ENCODE measurements at places on chromosomes 4 and X.

GRCh38 chr4:72208421-72209075 is 176.7 kb downstream of the NPFFR2 start:
- no peak for DNase-seq

- DNase-seq = no peak
Measured at GRCh38 chr4:55904576-55904975, 44.2 kb upstream of the CEP135 start.

- DNase-seq = no peak
Measured at GRCh38 chr4:105126311-105127169, 20.1 kb upstream of the TET2 start.

DNA sequence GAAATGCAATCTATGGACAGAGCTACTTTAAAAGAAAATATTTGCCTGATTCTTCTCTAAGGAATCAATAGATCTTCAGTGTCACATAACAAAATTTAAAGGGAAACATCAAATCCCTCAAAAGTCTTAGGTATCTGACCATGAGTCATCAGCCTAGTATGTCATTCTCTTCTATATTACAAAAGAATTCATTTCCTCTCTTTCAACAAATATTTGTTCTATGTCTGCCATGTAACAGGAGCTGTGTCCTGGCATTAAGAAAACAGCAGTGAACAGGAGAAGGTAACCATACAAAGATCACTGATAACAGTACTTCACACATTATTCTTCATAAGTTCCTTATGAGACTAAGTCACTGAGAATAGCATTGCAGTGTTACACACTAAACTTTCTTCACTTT is 243.6 kb upstream of the DKK2 start:
- no peak for DNase-seq

GRCh38 chrX:14243823-14244222 is 214.1 kb upstream of the GEMIN8 start:
- no peak for DNase-seq

DNA sequence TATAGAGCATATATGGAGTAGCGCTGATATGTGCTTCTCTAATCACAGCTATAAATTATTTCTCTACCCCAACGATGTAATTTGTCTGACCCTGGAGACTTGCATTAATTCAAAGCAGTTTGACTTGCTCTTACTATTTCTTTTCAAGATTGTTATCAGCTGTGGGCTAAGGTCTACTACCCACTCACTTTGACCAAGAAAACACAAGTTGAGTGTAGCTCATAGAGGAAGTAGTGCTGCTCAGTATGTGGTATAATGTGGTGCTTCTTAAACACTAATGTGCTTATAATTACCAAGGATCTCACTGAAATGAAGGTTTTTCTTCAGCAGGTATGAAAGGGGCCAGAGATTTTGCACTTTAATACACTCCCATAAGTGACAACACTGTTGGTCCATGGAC is 70.1 kb downstream of the INPP4B start:
- no peak for DNase-seq

GRCh38 chr4:140076307-140076706 is 77.7 kb downstream of the MAML3 start:
- no peak for DNase-seq

DNA sequence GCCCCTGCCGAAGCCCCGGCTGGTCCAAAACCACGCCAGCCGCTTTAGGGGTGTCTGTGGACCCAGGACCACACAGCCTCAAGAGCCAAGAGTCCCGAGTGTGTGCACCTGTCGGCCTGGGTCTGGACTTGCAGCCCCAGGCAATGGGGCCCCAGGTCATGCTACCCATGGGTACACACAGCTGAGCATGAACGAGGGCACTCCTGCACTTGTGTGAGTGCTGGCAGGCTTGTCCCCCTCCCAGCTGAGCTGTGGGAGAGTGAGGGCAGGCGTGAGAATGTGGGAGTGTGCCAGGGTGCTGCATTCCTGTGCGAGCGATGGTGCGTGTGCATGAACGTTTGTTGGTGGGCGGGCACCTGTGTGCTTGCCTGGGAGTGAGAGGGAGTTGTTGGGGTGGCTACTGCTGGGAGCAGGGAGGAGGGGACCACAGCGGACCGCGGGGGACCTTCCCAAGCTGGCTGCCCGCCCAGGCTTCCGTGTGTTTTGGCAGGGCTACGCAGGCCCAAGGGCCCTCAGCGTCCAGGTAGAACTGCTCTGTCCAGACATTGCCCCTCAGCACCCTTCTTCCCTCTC is 30.8 kb downstream of the BLOC1S4 start:
- no peak for DNase-seq

GRCh38 chrX:110877326-110877725 is 81.7 kb upstream of the CHRDL1 start:
- DNase-seq = no peak

DNA sequence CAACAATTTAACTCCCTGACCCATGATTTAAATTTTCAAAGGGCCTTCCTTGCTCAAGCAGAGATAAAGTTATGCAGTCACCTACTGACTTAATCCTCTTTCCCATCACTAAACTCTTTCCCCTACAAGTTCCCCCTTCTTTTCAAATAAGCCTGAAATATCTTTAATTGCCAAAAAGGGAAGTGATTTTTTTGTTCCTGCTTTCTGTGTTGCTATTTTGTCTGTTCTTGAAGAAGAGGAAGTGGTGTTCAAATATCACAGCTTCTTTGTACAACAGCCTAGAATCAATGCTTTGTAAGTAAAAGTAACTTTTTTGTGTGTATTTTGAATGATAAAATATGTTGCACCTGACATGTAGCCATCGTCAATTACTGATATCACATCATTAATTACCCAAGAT is 595.9 kb downstream of the CENPC start:
- no peak for DNase-seq

GRCh38 chr4:121428721-121429120 is 47.9 kb upstream of the QRFPR start:
- no peak for DNase-seq

DNA sequence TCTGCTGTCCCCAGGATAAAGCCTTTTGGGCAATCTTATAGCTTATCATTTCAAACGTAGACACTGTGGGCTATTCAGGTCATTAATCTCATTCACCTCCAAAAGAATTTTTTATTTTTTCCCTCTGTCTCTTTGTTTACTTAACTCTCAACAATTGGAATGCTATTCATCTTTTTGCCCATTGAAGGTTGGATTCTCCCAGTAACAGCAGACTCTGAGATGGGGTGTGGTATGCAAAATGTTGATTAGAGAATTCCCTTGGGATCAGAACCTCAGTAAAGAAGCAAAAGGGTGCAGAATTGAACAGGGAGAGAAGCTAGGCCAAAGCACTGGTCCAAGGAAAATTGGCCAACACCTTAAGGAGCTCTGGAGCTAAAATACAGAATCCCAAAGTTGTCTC is 60.4 kb downstream of the CAMK2D start:
- no peak for DNase-seq

- DNase-seq = no peak
Measured at GRCh38 chr4:70062000-70062399, 11.8 kb downstream of the HTN1 start.

- no peak for DNase-seq
Measured at GRCh38 chrX:54922547-54922946, 1.9 kb downstream of the TRO start.

DNA sequence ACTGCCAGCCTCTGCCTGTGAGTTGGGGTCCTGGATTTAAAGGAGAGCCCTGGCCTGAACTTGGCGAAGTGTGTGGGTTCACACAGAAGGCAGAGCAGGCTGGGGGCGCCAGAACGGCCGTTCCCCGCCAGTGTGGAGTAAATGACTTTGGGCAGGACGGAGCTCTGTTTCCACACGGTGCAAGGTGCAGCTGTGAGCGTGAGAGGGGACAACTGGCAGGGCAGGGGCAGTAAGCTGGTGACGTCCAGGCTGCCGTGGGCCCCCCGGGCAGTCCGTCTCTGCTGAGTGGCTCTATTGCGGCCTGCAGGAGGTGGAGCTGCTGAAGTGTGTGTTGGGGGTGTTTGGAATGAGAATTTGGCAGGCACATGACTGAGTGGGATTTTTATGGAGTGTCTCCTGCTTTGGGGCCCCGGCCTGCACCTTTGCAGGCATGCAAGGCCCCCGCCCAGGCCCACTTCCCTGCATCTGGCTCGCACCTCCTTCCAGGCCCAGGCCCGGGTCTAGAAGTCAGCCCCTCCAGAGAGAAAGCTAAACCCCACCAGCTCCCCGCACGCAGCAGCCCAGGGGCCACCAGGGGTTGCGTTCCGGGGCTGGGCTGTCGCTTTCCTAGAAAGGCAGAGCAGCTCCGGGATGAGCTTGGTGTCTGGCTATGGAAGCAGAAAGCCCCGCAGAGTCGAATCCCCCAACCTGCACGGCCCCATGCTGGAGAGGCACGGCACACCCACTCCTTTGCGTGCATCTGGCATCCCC is 62.2 kb upstream of the GRPEL1 start:
- DNase-seq = no peak

DNA sequence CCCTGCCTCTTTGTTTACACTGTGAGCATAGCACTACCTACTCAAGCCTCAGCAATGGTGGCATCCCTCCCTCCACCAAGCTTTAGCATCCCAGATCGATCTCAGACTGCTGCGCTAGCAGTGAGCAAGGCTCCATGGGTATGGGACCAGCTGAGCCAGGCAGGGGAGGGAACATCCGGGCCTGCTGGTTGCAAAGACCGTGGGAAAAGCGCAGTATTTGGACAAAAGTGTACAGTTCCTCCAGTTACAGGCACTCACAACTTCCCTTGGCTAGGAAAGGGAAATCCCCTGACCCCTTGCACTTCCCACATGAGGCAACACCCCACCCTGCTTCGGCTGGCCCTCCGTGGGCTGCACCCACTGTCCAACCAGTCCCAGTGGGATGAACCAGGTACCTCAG is 26.5 kb downstream of the EGF start:
- no peak for DNase-seq

DNA sequence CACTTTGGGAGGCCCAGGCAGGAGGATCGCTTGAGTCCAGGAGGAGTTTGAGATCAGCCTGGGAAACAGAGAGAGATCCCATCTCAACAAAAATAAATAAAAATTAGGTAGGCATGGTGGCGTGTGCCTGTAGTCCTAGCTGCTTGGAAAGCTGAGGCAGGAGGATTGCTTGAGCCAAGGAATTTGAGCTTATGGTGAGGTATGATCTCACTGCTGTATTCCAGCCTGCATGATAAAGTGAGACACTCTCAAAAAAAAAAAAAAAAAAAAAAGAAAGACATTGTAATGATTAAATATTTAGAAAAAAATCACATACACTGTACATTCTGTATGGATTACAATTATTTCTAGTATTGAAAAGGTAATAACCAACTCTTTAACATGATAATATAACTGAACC is 87.1 kb downstream of the SLIT2 start:
- DNase-seq = no peak

GRCh38 chr4:186265683-186266652 is at the start of gene F11:
Gene F11 (plus strand): TSS chr4:186266189. CDS start chr4:186267137, 948 bp downstream.
- DNase-seq = no peak

DNA sequence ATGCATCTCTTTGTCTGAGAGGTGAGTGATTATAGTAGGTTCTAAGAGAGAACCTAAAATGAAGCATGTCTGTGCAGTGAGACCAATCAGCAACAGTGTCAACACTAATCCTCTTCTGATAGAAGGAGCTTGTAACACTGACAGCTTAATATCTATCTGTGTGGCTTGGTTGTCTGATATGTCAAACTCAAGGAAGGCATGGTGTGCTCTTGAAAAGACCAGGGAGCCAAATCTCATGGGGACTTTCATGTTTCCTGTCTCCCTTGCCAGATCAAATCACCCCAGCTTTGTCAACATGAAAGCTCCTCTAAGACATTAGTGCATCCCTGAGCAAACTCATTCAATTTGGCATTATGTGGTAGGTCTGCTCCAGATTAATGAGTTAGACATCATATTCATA is 95.4 kb downstream of the ANOS1 start:
- no peak for DNase-seq

GRCh38 chr4:78520808-78521226 is 30.8 kb upstream of the ANXA3 start:
- no peak for DNase-seq

- no peak for DNase-seq
Measured at GRCh38 chrX:9482837-9483236, 18.0 kb downstream of the TBL1X start.

- no peak for DNase-seq
Measured at GRCh38 chrX:38880296-38880854, 79.1 kb downstream of the MID1IP1 start.

GRCh38 chrX:69110116-69110530 is 55.1 kb downstream of the PJA1 start:
- DNase-seq = no peak

DNA sequence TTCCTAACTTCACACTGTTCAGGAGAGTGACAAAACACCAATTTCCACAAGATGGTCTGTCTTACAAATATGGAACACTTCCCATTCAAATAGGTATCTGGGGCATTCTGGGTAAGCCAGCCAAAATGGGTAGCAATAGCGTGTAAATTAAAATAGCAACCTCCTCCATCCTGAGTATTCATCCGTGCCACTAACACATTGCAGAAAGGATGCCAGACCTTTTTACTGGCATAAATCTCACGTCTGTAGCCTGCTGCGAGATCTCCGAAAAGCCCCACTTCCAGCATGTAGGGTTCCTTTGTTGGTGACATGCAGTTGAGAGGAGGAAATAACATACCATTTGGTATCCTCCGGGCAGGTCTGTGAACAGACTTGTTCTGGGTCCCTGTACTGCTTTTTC is 52.7 kb upstream of the RAI2 start:
- no peak for DNase-seq

- DNase-seq = no peak
Measured at GRCh38 chrX:39238006-39238405, 436.7 kb downstream of the MID1IP1 start.

DNA sequence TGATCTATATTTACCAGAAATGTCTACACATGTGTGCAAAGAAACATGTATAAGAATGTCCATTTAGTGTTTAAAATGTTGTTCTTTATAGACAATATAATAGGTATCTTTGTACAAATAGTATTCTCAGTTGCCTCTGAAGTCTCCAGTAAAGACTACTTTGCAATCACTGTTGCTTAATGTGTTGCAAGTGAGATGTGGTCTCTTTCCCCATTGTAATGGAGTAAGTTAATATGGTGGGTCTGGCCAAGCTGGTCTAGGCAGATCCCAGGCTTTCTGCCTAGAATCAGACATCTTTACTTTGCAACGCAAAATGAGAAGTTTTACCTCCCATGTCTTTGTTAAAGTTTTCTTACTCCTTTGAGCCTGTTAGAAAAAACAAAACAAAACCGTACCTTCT is 144.8 kb downstream of the GABRA3 start:
- DNase-seq = no peak

GRCh38 chr4:116024954-116025708 is 911.7 kb upstream of the NDST4 start:
- no peak for DNase-seq
